ENCODE measurements at places on chromosomes 16 and 17.

DNA sequence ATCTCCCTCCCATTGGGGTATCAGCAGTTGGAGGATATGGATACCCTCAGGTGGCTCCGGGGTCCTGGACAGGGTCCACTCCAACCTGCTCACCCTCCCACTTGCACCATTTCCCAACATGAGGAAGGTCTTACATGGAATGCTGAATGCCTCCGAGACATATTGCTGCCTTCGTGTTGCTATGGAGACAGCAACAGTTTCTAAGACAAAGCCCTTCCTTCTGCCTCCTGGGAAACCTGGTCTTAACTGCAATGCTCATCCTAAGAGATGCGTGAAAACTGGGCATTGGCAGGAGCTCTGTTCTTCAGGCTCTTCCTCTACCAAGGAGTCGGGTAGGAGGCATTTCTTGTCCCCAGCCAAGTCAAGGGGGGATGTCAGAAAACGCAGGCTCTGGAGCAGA is 45.2 kb downstream of the ST3GAL2 start:
- no peak for DNase-seq

GRCh38 chr16:49598383-49599170 is 225.0 kb downstream of the C16orf78 start:
- DNase-seq: no peak

DNA sequence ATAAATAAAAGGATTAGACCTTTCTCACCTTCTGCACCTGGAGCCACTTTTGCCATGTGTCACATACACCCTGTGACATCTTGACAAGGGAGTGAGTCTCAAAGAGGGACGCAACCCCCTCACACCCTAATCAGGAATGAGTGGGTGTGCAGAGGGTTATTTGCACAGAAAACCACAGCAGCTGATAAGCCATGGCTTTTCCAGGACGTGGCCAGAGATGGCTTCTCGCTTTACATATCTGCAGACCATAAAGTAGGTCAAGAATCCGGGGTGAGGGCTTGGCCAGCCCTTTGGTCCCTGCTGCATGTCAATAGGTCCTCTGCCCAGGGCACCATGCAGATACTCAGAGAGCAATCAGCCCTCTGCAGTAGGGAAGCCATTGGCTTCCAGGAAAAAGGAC is 2.4 kb upstream of the CD300LF start:
- no peak for DNase-seq

- no peak for DNase-seq
Measured at GRCh38 chr16:12215277-12216105, 239.0 kb downstream of the SNX29 start.

- peak; percentile 84 for DNase-seq
Measured at GRCh38 chr16:27367461-27368357, 34.3 kb upstream of the IL21R start.

GRCh38 chr16:48244863-48245195 is 729 bp downstream of the LONP2 start:
- DNase-seq: no peak

- no peak for DNase-seq
Measured at GRCh38 chr17:50699410-50699809, 8.3 kb downstream of the ANKRD40 start.

GRCh38 chr16:802914-803753 is 2.6 kb upstream of the GNG13 start:
- DNase-seq: no peak

DNA sequence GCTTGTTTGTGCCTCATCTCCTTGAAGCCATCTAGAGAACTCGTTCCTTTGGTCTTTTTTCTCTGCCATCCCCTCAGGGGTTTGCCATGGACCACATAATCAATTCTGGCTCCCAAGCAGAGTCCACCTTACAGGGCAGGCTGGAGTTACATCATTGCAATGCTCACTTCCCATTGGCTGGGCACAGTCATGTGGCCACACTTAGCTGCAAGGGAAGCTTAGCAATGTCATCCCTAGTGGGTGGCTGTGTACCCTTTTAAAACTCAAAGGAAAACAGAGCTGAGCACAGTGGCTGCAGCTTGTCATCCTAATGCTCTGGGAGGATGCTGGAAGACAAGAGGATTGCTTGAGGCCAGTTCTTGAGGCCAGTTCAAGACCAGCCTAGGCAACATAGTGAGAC is 41.9 kb upstream of the POLR3E start:
- DNase-seq: no peak

DNA sequence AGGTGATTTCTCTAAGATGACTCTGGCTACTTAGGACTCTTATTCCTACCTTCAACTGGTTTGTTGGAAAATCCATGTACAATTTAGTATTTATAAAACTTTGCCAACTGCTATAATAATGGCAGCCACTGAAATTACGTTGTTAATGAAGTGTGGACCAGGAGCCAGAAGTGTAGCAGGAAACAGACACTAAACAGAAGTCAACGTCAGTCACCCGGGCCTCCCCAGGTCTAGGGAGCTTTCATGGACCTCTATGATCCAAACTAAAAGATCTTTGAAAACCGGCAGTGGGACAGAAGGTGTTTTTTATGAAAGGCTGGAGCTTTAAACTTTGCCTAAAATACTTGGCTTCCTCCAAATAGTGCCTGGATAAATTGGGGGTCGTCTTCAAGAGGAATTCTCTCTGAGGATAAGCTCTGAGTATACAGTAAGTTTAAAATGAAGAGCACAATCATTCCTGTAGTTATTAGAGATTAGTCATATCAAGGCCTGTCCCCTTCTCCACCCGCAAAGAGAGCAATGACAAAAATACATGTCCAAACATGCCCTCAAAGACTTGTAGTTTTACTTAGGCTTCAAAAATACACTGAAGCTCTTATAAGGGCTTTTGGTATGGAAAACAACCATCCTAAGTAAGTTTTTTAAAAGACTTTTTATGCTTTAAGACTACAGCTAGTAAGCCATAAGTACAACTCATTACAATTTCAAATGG is 34.6 kb downstream of the DCUN1D3 start:
- no peak for DNase-seq

DNA sequence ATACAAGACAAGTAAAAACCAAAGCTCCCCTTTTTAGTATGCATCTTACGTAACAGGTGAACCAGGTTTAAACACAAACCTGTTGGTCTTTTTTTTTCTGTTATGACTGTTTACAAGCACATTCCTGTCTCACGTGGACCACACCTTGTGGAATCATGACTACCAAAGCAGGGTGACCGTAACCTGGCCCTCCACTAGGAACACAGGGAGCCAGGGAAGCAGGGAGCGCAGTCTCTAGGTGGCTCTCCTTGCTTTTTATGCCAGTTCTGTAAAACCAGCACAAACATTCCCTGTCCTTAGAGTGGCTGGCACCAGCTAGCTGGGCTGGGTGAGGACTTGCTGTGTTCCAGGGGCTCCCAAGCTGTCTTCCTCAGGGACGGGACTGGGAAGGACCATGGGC is 44.1 kb downstream of the DDX19A start:
- no peak for DNase-seq

DNA sequence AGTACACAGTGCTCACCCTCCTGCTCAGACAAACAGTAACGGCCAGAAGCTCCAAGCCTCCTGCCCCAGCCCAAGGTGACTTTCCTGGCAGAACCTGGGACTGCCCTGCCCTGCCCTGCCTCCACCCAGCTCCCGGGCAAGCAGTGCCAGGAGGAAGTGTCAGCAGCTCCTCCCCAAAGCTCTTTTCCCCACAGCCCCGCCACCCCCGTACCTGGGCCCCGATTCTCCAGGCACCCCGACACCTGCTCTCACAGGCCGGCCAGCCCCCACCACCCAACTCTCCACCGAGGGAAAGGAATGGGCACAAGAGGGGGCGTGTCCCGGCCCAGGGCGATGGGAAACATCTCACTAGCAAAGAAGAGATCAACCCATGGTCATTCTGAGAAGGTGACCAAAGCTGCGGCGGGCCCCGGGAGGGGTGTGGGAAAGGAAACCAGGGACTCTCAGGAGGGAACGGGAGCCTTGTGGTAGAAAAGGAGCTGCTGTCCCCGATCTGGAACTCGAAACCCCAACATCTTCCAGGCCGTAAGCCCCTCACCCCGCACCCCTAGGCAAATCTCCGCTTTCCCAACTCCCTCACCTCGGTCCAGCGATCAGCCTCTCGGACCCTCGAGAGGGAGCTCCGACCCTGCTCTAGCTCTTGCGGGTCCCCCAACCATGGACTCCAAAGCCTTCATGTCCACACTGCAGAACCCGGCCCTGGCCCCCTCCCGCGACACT is 1.2 kb downstream of the BCAR1 start:
- DNase-seq: no peak

DNA sequence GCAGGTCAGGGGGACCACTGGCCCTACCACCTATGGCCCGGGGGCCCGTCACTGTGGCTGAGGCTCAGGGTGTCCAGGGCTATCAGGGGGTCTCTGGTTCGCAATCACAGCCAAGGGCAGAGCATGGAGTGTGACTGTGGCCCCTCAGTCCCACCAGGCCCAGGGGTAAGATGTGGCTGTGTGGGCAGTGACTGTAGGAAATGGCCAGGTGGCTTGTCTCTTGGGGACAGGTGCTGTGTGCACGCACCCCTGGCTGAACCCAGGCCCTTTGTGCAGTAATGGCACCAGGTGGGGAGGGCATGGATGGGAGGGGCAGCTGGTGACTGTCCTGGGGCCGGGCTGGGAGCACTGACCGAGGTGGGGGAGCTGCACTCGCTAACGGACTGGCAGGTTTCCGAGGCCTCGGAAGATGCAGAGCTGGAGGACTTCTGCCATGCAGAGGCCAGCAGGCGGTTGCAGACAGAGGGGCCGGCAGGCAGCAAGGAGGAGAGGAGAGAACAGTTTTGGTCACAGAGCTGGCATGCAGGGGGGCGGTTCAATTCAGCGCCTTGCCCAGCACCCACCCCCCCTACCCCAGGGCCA is 18.8 kb downstream of the IL34 start:
- no peak for DNase-seq

DNA sequence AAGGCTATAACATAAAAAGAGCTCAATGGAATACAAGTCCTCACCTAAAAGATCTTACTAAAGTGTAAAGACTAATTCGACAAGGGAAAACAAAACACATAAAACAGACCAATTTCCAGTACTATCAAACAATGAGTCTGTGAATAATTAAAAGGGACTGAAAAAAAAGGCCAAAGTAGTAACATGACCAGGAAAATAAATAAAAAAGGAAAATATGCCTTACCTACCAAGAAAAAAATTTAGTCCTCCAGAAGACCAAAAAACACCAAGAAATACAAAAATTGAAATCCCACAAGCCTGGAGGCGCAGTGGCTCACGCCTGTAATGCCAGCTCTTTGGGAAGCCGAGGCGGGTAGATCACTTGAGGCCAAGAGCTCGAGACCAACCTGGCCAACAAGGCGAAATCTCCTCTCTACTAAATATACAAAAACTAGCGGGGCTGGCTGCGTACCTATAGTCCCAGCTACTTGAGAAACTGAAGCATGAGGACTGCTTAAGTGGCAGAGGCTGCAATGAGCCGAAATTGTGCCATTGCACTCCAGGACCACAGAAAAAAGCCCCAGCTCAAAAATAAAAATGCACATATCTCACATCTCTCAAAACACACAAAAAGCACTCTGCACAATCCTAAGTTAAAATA is 60.8 kb downstream of the TEX14 start:
- no peak for DNase-seq

- DNase-seq: no peak
Measured at GRCh38 chr17:79788455-79788854, 8.4 kb downstream of the CBX8 start.

DNA sequence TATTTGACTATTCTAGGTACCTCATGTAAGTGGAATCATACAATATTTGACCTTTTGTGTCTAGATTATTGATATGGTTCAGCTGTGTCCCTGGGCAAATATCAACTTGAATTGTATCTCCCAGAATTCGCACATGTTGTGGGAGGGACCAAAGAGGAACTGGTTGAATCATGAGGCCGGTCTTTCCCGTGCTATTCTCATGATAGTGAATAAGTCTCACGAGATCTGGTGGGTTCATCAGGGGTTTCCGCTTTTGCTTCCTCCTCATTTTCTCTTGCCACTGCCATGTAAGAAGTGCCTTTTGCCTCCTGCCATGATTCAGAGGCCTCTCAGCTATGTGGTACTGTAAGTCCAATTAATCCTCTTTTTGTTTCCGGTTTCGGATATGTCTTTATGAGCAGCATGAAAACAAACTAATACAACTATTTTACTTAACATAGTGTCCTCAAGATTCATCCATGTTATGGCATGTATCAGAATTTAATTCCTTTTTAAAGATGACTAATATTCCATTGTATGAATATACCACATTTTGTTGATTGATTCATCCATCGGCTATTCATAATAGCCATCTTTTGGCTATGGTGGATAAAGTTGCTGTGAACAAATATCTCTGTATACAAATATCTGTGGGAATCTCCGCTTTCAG is 129.1 kb downstream of the FTO start:
- no peak for DNase-seq

All from HAP-1 (cell line).